Bone marrow (tissue), 2 donors: ENCODE measurements at places on chromosomes 2 and 18.

GRCh38 chr2:136718273-136718672, 47.1 kb upstream of the THSD7B start:
- DNase-seq, result no peak

DNA sequence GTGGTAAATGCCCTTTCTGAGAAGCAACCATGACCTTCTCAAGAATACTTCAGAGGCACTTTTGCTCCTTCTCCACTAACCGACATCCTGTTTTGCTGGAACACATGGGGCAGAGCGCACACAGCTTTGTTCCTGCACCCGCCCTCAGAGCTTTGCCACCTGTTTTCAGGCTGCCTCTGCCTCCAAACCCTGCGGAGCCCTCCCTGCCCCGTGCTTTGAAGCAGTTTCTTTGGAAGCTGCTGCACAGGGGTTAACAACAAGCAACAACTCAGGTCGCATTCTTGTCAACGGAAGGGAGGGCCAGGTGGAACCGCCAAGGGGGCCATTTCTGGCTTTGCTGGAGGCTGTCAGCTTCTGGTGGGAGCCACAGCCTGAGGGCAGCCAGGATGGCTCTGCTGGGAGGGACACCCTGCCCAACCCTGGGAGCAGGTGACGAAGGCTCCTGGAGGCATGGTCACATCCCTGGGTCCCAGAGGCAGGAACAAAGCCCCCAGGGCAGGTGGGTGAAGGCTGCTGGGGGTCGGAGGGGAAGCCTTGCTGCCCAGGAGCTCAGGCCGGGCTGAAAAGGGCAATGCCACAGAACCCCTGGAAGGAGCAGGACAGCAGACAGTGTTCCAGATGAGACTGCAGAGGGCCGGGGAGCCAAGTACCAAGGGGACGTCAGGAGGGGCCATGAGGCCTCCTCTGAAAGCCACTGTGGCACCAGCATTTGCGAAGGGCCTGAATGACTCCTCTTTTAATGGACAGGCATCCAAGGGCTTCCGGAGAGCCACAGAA, 46.8 kb downstream of the MRPS5 start:
- no peak for DNase-seq

- DNase-seq, result no peak
Observed at GRCh38 chr2:24920098-24920808, at the start of gene ADCY3. Gene ADCY3 (minus strand): TSS chr2:24920237. CDS start chr2:24918987, 1,250 bp downstream.

- DNase-seq, result no peak
Observed at GRCh38 chr2:134446383-134447017, 192.6 kb downstream of the MGAT5 start.

DNA sequence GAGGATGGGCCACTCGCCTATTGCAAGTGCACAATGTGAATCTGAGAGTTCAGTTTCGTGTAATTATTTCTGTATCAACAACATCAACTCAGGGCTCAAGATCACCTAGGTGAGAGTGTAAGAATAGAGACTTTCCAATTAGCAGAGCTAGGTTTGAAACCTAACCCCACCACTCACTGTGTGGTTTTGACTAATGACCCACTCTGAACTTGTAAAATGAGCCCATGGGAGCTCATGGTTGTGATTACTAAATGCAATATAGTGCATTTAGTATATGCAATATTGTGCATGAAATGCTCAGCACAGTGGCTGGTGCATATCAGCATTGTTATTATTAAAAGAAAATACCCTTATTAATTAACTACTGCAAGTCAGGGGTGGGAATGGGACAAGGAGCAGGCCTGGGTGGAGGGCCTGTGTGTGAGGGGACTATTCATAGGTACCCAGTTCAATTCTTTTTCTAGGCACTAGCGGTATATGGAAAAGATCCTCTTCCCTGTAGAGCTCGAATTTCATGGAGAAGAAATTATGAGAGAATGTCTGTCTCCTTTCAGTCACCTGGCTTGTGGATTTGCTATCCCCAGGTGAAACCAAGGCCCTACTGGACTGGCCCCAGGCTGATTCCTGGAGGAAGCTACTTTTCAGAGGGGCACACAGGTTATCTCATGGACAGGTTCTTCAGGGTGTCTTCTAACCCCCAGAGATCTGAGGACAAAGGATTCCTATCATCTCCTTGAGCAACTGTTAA, 169.5 kb downstream of the GFPT1 start:
- no peak for DNase-seq

GRCh38 chr18:9927392-9928063, 13.7 kb downstream of the VAPA start:
- no peak for DNase-seq
